ENCODE measurements at places on chromosomes 2 and 18. TPM values are rescaled to one million over a fixed set of nuclear protein-coding genes. Genes with fewer than 3 reads are reported as not detected.

DNA sequence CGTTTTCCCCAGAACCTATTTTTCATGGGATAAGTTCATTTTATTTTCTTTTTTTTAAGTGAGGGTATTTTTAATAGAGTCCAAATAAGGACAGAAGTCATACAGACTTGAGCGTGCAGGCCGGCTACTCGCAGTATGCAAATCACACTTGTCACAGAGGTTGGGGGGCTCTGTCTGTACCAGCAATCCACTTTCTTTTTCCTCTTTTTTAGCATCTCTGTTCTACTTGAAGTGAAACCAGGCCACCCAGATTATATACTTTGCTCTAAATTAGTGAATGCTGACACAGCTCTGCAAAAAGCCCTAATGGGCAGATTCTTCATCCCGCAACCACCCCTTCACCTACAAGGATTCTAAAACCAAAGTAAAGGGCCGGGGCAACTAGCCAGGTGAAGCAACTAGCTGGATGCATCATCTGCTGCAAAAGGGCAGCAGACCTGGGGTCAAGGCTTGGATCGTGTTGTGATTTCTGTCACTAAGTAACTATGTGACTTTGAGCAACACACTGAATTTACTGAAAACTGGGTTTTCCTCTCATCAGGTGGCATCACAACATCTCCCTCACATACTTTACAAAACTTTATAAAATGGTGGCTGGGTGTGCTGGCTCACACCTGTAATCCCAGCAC lies 18.4 kb downstream of the KDSR start:
- no peak for ATAC-seq

- ATAC-seq: no peak
Measured at GRCh38 chr2:85712849-85713612, 18.9 kb downstream of the GNLY start.

DNA sequence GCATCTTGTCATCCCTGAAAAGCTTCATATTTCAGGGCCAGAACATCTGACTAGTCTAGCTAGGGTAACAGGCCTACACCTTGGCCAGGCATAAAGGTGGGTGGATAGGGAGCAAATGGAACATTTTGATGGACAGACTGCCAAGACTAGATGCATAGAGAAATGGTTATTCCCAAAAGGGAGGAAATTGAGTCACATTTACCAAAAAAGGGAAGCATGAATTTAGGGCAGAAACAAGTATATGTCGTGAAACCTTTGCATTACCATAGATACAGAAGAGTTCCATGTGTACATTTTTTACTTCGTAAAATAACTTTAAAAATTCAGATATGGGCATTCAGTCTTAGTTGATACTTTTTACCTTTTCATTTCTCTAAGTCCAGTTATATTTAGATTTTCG lies 101.3 kb upstream of the ZEB2 start:
- no peak for ATAC-seq

DNA sequence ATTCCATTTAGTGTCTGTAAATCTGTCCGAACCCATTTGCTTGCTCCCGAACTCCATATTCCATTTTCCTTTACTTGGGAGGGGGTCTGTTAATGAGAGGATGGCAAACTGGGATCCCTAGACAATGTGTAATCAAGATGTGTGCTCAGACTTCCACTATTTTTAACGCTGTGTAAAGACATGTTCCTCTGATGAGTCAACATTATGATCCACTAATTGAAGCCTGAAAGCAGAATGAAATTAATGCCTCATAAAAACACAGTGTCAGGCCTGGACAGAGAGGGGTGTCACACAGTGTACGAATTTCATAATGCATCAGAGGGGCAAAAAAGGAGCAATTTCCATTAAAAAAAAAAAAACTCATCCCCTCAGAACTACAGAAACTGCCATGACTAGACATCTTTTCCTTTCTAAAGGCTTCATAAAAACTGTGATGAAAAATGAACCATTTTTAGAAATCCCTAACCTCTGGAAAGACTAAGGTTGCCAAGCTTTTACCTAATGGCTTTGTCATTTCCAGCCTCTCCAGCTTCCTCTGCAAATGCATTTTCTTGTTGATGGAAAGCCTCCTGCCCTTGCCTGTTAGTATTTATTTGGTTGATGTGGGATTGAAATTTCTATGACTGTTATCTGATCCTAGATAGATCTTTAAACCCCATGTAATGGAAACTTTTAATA lies 209.2 kb upstream of the DCC start:
- no peak for ATAC-seq

DNA sequence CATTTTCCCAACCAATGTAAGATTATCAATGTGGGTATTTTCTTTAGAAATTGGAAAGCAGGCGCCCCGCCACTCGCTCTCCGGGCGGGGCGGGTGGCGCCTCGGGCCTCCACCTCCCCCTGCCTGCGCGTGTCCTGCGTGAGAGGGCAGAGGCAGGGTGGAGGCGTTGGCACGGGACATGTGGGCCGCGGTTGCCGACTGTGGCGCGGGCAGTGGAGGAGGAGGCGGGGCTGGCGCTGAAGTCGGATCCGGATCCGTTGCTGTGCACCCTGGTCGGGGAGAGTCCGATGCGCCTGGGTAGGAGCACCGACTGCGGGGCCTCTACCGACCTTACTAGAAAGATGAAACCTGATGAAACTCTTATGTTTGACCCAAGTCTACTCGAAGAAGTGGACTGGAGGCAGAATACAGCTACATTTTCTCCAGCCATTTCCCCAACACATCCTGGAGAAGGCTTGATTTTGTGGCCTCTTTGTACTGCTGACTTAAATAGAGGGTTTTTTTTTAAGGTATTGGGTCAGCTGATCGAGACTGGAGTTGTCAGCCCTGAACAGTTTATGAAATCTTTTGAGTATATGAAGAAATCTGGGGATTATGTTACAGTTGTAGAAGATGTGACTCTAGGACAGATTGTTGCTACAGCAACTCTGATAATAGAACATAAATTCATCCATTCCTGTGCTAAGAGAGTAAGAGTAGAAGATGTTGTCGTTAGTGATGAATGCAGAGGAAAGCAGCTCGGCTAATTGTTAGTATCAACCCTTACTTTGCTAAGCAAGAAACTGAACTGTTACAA lies 37.9 kb downstream of the PMS1 start:
- no peak for ATAC-seq

DNA sequence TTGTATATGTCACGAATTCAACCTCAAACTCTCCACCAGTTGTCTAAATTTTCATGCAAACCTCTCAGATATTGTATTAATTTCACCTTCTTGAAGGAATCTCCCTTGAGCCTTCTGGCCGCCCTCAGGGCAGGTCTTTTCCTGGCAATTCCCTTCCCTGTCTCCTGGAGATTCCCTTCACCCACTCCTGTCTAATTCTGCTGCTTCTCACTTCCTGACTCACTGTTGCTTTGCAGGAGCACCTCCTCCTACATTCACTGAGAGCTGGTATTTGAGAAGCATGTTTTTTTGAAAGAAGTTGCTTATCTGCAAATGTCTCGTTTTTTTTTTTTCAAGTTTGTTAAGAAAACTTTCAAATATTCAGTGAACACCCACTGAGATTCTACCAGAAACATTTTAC lies 79.9 kb upstream of the OTOS start:
- ATAC-seq: no peak

DNA sequence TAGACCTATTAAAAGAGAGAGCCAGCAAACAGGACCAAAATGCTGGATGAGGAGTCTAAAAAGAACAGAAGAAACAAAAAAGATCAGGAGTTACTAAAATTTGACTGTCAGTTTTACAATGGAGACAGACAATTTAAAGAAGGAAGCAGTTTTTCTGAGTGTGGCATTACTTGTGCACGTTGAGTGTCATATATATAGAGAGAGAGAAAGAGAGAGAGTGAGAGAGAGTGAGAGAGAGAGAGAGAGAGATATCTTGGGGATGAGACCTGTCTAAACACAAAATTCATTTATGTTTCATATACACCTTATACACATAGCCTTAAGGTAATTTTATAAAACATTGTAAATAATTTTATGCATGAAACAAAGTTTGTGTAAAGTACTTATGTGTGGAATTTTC lies 2.1 kb upstream of the GALNT3 start:
- ATAC-seq: no peak

GRCh38 chr2:85935746-85936208 lies 47.0 kb upstream of the ST3GAL5 start:
- no peak for ATAC-seq

DNA sequence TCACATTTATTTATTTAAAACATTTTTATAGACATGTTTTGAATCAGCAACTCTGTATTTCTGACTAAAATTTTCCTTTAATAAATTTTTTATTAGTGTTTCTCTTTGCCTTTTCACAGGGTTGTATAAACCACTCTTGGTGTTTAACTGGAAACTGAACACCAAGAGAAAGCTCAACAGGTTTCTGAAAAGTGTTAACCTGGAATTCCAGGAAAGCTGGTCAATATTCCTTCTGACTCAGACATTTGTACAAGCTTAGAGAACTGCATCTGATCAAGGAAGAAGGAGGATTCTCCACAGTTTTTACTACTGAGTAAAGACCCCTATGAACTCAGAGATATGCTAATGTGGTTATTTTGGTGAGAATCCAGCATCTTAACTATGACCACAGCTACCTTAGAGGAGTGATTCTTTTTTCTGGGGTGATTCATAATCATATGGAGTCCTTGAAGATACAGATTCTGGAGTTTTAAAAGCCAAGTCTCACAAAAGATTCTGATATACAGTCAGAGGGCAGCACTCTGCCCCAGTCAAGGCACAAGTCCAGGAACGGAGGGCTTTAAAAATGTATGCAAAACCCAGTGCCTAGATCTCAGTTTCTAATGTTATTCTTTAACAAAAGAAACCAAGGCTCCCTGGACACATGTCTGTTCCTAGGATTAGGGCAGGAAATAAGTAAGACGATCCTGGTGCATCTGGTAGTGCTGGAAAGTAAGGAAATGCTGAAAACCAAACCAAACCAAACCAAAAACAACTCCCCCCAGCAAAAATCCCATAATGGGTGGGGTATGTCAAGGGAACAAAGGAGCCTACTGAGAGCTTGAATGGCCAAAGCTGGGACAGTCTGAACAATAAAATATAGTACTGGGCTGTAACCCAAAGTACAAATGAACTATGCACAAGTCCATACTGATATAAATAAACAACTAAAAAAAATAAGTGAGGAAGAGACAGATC lies 85.1 kb upstream of the FZD5 start:
- no peak for ATAC-seq

- ATAC-seq: no peak
Measured at GRCh38 chr18:45328811-45329210, 286.5 kb upstream of the SLC14A2 start.

EIF2AK3 gene
- total RNA-seq: 22.0 TPM

DNA sequence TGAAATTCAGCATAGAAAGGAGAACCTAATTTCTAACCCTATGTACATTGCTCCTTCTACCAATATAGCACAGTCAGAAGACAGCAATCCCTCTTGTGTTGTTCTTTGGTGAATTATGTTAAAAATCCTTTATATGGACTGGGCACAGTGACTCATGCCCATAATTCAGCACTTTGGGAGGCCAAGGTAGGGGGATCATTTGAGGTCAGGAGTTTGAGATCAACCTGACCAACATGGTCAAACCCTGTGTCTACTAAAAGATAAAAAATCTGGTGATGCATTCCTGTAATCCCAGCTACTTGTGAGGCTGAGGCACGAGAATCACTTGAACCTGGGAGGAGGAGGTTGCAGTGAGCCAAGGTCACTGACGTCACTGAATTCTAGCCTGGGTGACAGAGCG lies 195.6 kb downstream of the TMX3 start:
- no peak for ATAC-seq

AKAIN1 gene
- not detected for total RNA-seq

- no peak for ATAC-seq
Measured at GRCh38 chr2:216189410-216189809, 80.3 kb downstream of the XRCC5 start.

DNA sequence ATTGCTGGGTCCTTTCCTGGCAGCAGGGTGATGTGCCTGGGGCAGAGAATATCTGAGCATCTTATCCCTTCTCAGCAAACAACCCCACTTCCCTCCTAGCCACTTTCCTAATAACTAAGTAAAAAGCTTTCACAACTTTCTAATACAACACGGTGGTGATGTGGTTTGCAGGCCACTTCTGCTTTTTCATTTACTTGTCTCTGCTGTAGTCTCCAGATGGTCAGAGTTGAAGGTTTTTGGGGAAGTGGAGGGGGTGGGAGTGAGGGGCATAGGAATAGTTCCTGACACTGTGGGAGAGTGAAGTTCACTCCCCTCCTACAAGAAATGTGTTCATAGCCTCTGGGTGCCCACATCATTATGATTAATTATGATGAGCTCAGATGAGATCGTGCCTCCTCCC lies 11.6 kb downstream of the OXER1 start:
- no peak for ATAC-seq

KCNE4 gene
- total RNA-seq: not detected

TMEM17 gene
- 0.22 TPM for total RNA-seq
